ENCODE measurements at places on chromosomes 3 and 15. TPM values are rescaled to one million over a fixed set of nuclear protein-coding genes. Genes with fewer than 3 reads are reported as not detected.
A peak's percentile ranks its signal among the peaks of the same experiment; 100 is the strongest.

- DNase-seq, result no peak
Observed at GRCh38 chr3:118213892-118214291, 820.8 kb downstream of the IGSF11 start.

GRCh38 chr3:151895478-151896241, 22.2 kb downstream of the SUCNR1 start:
- DNase-seq, result no peak

GRCh38 chr3:169659096-169659819, 4.3 kb downstream of the MECOM start:
- no peak for DNase-seq

DNA sequence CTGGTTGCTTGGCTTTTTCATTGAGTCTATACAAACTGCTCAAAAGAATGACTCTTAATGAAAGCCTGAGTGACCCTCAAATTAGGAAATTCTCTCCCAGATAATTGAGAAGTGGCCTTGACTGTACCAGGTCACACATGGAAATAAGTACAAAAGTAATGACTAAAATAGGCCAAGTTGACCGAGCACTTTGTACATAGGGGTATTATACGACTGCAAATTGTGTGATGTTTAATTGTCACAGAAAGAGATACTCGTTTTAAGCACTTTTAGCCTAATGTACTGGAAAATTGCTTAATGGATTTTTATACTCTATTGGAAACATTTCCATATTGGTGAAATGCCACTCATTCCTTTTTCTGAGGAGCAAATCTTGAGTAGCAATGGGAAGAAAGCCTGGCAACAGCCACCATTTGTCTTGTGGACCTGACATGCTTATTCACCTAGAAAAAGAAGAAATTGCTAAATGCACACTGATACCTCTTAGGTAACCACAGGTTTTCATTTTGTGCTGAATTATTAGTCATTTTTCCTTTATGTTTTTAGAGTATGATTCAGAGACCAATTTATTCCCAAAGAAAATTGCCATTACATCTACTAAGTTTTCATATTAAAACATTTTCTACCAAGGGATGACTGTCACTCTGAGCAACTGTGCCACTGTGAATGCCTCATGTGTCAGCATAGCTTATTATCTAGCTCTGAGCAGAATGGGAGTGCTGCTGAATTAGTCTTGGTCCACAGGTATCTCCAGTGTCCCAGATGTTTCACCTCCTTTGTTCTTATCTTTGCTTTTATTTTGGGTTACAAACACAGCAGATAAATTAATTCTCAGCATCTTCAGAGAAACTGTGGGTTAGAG, 8.9 kb upstream of the PXK start:
- DNase-seq, result no peak

- DNase-seq, result no peak
Observed at GRCh38 chr15:29142129-29142747, 127.4 kb downstream of the NSMCE3 start.

DNA sequence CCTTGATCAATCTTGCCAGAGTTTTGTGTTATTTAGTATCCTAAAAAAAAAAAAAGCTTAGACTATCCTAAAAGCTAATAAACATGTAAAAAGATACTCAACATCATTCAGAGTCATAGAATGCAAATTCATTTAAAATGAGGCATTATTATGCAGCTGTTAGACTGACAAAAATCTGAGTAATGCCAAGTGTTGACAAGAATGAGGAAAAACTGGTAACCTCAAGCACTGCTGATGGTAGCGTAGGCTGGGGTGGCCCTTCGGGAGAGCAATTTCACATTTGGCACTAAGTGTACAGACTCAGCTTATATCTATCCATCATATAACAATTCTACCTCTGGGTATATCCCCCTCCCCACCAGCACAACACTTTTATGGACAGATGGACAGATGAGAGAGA, 280.4 kb downstream of the RAP2B start:
- no peak for DNase-seq

DNA sequence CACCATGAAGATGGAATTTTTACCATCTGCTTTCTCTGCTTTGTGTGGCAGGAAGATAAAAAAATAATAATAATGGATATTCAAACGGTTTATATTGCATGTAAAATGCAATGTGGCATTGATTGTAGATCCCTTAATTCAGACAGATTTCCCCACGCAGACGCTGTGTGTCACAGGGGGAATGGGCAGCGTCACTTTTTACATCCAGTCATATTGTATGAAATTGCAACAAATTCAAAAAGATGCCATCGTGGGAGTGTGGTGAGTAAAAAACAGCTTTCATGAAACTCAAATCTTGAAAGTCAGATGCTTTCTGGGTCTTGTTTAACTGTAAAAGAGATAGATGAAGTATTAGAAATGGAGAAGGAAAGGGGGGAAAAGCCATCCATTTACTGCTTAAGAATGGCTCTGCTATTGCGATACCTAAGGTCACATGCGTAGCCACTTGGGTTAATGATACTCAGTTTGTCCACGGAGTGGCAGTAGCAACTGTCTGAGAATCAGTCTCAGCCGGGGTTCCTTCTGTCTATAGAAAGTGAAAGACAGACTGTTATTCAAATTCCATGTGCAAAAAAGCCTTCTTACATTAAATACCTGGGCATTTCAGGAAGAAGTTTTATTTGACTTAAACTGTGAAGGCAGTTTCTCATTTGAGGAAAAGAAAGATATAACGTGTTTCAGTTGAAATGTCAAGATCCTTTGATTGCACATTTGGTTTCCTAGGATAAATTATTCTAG, 28.5 kb downstream of the BTD start:
- DNase-seq, result peak; percentile 69

- no peak for DNase-seq
Observed at GRCh38 chr3:171663805-171664204, 146.5 kb downstream of the PLD1 start.

GRCh38 chr3:126682009-126682408, 22.0 kb upstream of the CHCHD6 start:
- no peak for DNase-seq

- no peak for DNase-seq
Observed at GRCh38 chr3:88219138-88219792, 69.5 kb downstream of the C3orf38 start.

DNA sequence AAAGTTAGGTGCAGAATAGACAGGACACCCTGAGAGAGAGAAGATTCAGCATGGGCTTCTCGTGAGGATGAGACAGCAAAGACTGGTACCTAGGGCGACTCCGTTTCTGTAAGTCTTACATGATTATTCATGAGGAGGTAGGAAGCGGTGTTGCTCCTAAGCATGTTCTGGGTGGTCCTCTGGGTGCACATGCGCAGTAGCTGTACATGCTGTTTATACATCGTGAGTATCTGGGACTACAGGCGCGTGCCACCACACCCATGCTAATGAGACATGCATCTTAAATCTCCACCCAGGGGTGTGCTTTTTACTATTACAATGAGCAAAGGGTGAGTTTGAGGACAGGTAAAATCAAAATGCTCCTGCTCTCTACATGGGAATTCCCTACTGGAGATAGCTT, 12.3 kb downstream of the ALPK3 start:
- no peak for DNase-seq

GRCh38 chr15:46502667-46503066, 867.8 kb downstream of the SQOR start:
- DNase-seq, result no peak

GRCh38 chr3:156350781-156351180, 204.1 kb downstream of the SSR3 start:
- no peak for DNase-seq

DNA sequence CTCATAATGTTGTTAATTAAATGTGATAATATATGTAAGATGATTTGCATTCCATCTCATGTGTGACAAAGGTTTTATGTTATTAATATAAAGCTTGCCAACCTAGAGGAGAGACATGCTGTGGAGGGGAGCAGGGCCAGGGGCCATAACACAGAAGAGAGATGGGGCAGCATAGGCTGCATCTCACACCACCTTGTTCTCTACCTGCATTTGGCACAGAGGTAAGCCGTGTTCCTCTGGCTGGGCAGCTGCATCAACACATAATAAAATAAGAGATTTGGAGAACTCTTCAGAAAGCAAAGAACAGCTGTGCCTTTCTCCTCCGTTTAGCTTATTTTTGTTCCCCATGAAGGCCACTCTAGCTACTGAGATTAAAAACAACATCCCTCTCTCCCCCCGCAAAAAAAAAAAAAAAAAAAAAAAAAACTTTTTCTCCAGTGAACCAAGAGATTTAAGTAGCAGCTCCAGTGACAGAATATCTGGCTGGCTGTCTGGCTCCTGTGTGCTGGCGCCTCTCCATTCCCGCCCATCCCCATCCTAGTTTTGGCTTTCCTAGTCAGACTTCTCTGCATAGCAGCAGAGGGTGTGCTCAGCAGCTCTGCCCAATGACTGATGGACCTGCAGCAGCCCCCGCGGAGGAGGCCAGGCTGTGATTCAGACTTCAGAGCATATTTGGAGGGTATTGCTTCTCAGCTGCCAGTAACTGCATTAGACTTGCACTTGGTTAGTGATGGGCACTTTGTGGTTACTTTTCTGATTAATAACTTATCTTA, 52.2 kb upstream of the STXBP5L start:
- DNase-seq, result no peak

GRCh38 chr15:28097656-28098359, 1.3 kb downstream of the OCA2 start:
- DNase-seq, result no peak

- peak; percentile 67 for DNase-seq
Observed at GRCh38 chr3:126287536-126288241, 69.5 kb downstream of the KLF15 start.

DNA sequence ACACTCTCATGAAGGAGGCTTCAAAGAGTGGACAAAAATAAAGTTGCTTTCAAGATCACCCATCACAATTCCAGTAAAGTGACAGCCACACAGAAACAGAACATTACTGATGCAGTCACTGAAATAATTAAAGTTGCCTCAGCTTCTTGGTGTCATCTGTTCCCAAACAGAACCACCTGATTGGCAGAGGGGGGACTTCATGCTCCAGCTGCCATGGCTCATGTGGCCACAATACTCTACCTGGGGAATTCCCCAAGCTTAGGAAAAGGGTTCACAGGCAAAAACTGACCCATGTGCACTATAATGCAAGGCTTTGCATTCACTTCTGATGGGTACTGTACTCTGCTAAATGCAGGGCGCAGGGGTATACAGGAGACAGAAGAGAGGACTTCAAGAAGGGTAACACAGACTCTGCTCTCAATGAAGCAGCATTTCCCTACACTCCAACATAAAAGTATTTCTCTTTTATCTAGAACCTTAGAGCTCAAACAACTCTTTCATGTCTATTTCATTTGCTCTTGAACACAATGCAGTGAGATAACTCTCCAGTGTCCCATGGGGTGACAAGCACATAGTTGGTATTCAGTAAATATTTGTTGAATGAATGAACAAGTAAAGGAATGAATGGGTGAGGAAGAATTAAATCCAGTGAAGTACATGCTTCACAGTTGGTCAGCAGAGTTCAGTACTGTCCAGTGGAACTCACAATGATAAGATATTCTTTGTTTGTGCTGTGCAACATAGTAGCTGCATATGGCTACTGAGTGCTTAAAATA, 8.6 kb upstream of the CTNNB1 start:
- no peak for DNase-seq

- DNase-seq, result no peak
Observed at GRCh38 chr15:62644889-62645742, 397.4 kb upstream of the TPM1 start.

DNA sequence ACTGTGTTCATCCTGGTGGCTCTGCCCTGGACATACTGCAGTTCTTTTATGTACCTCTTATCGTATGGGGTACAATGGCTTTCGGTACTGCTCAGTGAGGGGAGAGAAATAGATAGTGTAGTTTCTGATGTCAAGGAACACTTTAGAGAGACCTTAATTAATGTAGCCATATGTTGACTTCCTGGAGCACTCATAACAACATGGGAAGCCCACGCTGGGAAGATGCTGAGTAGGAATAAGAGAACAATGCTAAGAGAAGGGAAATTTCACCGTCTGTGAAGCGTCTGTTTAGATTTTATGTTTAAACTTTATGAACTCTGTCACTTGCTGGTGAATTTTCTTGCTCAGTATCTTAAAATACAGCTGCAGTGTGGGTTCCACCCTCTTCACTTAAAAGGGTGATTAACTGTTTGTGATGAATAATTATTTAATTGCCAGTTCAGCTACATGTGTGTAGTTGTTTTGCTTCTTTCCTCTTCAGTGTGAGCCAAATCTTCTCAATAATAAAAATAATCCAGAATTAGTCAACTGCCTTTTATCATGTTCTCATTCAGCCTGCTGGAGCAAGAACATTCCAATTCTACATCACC, 373.1 kb upstream of the TPRG1 start:
- DNase-seq, result no peak

DNA sequence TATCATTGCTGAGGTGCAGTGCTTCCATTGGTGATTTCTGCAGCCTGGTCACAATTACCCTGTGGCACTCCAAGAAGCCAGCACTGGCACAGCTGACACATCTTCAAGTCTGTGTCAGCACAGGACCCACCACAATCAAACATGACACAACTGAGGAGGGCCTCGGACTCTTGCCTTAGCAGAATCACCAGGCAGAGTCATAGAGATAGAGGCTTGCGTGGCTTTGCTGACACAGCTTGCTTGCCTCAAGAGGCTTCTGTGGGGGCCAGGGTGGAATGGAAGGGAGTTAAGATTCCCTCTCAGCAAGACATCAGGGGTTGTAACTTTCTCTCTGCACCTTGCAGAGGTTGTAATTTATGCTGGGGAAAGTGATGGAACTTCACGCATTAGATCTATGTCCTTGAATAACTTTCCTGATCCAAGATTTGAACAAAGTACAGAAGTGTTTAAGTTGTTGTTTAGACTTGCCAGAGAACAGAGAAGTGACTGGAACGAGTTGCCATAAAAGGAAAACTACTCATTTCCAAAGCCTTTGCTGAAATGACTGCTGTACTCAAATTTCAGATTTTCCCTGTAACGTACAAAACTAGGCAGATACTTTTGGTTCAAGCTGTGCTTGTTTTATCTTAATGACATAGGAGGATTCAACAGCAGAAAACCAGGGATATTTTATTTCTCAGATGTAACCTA, 170.7 kb downstream of the DIPK2A start:
- DNase-seq, result no peak

DNA sequence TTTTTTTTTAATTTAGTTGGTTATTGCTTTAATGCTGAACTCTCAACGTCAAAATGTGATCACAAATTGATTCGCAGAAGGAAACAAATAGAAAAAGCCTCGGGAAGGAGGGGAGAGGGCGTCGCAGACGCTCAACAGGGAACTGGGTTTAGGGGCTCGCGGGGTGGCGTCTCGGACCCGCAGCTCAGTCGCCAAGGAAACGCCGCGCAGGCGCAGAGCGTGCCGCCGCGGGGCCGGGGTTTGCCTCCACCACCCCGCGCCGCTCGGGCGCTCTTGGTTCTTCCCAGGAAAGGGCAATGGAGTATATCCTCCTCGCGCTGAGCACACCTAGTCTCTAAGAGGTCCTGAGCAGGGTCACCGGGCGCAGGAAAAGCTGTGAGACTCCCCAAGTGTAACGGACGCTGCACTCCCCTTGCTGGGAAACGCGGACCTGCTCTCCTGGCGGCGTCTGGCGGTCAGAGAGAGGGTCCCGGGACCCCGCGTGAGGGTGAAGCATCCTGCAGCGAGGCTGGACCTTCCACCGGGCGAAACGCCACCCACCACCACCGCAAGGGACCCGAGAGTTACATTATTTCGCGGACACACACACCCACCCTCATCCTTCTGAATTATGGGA, 753 bp downstream of the PLCH1 start:
- no peak for DNase-seq

PARP16 gene
- total RNA-seq, result 3.3 TPM

CYP1A2 gene
- not detected for total RNA-seq

ZNF860 gene
- 0.07 TPM for total RNA-seq

DZIP1L gene
- total RNA-seq, result 3.3 TPM

SCG3 gene
- not detected for total RNA-seq

GHSR gene
- not detected for total RNA-seq

ZNF621 gene
- 5.7 TPM for total RNA-seq

C3orf33 gene
- 1.4 TPM for total RNA-seq

CHST13 gene
- 0.49 TPM for total RNA-seq

Data from gastrocnemius medialis (tissue), 4 donors.